IPS DF 6.9 (cell line): ENCODE measurements at places on chromosomes 4 and X.

DNA sequence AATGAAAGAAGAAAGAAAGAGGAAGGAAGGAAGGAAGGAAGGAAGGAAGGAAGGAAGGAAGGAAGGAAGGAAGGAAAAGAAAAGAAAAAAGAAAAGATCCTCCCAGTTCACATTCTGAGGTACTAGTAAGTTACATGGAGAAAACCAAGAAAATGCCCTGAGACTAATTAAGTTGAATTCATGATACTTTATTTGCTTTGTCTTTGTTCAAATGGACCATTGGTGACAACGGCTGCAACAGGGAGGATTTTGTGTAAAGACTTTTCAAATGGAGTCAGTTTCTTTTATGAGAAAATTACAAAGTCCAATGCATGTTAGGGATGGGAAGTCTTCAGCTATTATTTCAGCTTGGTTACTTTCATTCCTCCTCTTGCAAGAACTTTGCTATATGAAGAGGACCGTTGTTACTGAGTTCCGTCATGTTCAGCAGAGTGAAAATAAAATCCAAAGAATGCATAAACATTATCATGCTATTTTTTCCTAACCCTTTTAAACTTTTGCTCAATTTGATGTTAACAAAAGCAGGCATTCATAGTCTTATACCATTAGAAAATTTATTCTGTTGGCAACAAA lies 8.3 kb downstream of the VCX3A start:
- no peak for DNase-seq

- DNase-seq = no peak
Observed at GRCh38 chrX:39212456-39212855, 411.2 kb downstream of the MID1IP1 start.

- DNase-seq = no peak
Observed at GRCh38 chr4:78288327-78288726, 231.2 kb downstream of the FRAS1 start.

- no peak for DNase-seq
Observed at GRCh38 chr4:189001283-189001970, 862.2 kb downstream of the TRIML1 start.

GRCh38 chr4:74962584-74962983 lies 29.7 kb downstream of the PARM1 start:
- no peak for DNase-seq

GRCh38 chrX:7147413-7147977 lies at the start of gene STS:
TSS of gene STS (plus strand) at chrX:7147712. CDS start at chrX:7253200, 105,488 bp downstream.
- DNase-seq = no peak

GRCh38 chr4:97507587-97508245 lies 635.6 kb downstream of the STPG2 start:
- DNase-seq = no peak

DNA sequence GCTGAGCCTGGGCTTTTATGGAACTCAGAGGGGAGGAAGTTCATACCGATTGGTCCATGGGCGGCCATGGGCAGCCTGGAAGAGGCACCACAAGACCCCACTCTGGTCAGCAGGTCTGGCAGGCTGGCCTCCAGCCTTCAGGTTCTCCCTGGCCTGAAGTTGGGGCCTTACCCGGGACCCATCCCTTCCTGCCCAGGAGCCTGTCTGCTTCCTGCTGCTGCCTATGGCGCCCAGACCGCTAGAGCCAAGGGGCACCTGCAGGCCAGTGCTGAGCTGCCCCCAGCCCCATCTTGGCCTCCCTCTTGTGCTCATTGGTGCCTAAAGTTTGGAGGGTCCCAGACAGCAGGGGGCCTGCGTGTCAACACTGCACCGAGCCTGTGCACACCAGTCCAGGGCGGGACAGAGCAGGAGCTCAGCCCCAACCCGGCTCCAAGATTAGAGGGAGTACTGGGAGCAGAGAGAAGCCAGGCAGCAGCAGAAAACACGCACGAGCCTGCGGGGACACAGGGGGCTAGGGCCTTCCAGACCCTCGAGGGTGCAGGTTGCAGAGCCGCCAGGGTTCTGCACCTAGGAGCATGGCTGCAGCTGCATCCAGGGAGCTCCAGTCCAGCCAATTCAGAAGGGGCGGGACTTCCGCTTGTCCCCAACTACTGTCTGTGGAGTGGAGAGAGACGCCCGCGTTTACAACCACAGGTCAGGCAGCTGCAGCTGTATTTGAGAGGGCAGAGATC lies 30.7 kb upstream of the ZNF280C start:
- DNase-seq = no peak

DNA sequence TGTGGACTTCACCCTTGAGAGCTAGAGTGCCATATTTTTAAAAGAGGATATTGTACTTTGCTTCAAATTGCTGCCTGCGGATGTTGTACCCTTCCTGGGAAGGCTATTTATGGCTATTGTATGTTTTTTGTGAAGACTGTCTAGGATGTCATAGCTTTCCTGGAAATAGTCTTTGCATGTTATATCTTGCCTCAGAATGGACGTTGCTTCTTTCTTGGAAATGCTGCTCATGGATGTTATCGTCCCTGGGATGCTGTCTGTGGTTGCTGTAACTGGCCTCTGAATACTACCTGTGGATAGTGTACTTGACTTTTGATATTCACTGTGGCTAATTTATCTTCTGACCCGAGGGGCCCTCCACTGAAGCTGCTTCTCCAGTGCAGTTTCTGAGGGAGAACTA lies 146.8 kb downstream of the ENOX2 start:
- no peak for DNase-seq

DNA sequence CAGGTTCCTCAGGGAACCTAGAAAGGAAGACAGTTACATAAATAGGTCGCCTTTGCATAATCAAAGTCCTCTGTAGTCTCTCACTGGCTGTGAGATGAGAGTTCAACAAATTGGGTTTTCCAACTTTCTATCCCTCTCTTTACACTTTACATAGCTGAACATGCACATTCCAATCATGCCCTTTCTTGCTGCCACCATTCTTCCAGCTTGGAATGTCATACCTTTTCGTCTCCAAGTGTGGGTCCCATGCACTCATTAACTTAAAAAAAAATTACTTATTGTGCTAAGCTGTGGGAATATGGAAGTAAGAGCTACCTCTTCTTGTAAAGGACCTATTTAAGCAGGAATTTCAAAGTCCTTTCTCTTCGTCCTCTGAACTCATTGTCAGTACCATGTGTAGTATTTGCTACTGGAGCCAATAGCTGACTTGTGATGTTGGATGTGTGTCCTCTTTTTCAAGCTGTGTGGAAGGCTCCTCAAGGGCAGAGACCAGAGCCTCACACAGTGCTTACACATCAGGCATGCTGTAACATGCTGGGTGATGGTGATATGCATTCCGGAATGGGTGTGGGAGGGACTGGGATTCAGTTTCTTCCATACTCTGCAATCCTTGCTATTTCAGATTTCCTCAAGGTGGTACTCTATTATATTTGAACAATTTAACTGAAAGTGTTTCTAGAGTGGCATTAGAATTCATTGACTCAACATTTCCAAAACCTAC lies 7.1 kb downstream of the ENOPH1 start:
- DNase-seq = no peak

DNA sequence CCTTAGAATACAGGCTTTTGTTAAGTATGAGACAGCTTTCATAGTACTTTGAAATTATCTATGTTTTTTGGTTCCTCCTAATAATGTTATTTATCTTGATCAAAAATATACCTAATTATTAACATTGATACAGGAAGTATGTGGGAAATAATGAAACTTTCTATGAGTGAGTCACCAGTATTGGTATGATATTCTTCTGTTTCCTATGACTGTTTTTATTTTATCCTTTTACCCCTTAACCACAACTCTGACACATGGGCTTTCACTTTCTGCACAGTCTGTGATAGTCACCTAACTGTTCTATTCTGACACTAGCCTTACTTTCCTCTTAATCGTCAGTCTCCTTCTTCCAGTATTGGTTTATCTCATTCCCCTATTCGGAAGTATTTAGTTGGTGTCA lies 4.7 kb downstream of the THAP9 start:
- no peak for DNase-seq

DNA sequence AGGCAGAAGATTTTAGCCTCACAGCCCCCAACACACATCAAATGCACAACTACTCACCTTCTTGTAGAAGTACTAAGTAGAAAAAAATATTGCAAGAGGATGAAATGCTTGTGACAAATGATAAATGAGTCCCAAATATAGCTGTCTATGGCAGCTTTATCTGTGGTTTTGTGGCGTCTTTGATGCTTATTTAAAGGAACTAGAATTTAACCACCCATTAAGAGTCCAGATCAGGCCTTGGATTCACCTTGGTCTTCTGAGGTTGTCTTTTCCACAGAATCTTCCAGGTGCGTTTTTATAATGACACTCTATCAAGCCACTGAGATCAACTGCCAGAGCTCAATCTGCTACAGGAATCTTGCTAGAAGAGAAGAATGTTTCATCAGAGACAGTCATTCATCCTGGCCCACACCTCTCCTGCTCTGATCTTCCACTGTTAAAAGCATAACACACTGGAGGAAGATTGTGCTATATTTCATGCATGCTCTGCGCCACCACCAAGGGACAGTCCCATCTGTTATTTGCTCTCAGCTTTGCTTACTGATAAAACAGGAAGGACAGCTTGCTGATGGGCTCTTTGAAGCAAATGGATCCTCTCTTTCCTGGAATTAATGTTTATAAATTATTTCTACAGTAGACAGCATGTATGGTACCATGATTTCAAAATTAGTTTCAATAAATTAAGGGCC lies 144.1 kb downstream of the SLC7A11 start:
- no peak for DNase-seq

- no peak for DNase-seq
Observed at GRCh38 chr4:15035159-15035558, 32.9 kb downstream of the CPEB2 start.

GRCh38 chr4:53557669-53558064 lies 33.6 kb downstream of the LNX1 start:
- DNase-seq = no peak

GRCh38 chr4:84796394-84796793 lies 170.1 kb downstream of the WDFY3 start:
- no peak for DNase-seq

GRCh38 chr4:99405433-99406115 lies 29.6 kb downstream of the ADH7 start:
- DNase-seq = peak; percentile 60

DNA sequence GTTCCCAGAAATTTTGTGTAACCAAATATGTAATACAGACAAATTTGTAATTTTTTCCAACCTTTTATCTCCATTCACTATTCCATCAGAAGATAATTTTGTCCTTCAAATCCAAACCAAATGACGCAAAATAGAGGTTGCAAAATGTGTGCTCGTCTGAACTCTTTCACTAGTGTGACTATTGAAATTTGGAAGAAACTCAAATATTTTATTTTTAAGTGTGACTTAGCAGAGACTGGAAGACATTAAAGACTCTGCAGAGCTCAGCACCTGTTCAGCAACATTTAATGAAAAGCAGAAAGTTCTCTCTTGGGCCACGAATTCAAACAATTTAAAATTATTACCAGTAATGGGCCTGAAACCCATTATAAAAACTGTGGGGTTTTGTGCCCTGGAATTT lies 30.0 kb upstream of the APELA start:
- no peak for DNase-seq

DNA sequence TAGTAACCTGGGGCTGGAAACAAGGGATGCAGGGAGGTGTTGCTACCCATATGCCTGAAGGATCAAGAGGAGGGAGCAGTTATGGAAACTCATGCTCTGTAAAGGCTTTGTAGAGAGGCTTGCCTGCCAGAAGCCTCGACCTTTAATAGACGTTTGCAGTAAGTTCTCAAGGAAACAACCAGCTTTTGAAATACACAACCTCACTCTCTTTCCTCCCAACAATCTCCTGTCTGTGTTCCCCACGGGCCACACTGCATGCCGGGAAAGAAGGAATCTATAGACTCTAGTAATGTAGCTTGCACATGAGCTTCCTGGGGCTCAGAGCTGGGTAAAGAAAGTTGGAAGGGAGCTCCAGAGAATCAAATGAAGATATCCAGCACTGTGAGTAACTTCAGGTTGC lies 101.6 kb upstream of the PACRGL start:
- no peak for DNase-seq
